PC-3 (cell line): ENCODE measurements at places on chromosomes 5 and 9.

GRCh38 chr5:110823571-110823970 lies 84.8 kb downstream of the SLC25A46 start:
- no peak for DNase-seq

GRCh38 chr5:4862500-4862899 lies 277.6 kb upstream of the ADAMTS16 start:
- peak; percentile 58 for DNase-seq

DNA sequence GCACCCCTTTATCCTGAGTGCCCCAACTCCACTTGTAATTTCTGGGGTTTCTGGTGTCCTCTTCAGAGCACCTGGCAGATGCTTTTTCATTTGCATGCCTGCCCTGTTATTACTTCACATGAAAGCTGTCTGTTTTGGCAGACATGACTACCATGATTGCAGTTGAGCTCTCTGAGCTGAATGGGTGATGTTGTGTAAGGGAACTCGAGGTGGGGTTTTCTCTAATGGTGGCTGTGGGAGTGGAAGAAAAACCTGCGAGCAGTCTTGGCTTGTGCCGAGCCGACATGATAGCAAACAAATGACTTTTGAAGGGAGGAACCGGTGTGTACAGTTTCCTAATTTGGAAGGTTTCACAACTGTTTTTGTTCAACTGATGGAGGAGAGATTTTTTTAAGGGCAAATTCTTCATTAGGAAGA lies 196.2 kb downstream of the AOPEP start:
- peak; percentile 25 for DNase-seq

DNA sequence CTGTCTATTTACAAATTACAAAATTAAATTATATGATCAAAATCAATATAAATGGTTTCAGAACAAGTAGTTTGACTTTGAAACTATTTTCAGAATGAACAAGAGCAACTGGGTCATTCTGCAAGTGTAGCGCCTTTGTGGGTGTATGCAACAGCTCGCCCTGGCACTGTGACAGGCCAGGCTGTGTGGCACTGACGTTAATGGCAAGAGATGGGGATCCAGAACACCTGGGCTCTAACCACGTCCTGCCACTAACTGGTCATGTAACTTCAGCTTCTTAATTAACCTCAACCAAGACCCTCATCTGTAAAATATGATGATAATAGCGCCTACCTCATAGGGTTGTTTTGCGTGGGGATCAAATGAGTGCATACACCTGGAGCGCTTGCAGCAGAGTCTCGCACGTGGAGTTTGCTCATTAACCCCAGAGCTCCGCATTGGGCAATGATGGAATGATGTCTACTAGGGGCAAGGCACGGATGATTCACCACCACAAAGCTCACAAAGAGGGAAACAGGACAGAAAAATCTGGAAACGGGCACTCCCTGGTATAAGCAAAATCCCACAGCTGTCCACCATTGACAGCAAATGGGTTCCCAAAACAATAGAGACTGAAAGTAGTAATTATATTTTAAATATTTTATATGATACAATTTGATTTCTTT lies 639.4 kb downstream of the SEMA5A start:
- DNase-seq, result peak; percentile 97

GRCh38 chr5:88659529-88660263 lies 223.3 kb downstream of the MEF2C start:
- DNase-seq, result no peak
